ENCODE measurements at places on chromosomes 5 and 9.

DNA sequence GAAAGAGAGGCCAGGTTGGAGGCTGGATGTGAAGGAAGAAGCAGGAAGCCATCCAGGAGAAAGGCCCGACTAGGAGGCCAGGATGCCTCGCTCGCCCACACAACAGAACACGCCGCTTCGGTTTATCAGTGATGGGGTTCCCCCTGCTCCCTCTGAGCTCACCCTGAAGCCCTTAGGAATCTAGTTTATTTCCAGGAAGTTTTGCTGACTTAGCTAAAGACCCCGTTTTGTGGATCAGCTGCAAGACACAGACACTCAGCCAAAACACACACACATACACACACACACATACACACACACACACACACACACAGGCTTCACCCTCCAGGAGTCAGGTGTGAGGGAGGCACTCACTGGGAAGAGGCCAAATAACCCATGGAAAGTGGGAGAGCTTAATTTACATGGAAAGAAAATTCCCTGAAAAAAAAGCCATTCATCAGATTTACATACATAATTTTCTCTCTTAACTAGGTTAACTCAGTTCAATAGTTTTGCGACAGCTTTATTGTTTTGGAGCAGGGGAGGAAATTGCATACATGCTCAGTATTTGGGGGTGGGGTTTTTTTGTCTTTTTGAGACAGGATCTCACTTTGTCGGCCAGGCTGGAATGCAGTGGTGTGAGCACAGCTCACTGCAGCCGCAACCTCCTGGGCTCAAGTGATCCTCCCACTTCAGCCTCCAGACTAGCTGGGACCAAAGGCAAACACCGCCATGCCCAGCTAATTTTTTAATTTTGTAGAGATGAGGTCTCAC is 92.7 kb upstream of the HAND1 start:
- no peak for DNase-seq

DNA sequence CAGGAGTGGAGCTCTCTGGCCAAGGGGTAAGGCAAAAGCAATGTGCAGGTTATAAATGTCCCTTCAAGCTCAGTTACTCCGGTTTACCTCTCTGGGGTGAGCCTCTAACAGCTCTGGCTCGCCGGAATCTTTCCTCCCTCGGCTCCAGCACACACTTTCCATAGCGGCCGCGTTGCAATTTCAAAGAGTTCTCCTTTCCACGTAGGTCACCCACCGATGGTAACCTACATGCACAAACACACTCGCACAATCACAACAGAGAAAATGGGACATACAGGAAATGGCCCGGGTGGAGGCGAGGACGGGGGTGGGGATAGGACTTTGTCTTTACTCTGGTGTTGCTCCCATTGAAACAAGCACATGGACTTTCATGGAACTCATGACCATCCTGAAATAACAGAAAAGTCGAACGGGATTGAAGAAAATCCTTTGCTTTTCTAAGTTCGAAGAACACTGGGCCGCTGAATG is 1.2 kb downstream of the LHFPL2 start:
- DNase-seq, result no peak

GRCh38 chr9:104745852-104746251 is 1.6 kb upstream of the NIPSNAP3A start:
- no peak for DNase-seq

DNA sequence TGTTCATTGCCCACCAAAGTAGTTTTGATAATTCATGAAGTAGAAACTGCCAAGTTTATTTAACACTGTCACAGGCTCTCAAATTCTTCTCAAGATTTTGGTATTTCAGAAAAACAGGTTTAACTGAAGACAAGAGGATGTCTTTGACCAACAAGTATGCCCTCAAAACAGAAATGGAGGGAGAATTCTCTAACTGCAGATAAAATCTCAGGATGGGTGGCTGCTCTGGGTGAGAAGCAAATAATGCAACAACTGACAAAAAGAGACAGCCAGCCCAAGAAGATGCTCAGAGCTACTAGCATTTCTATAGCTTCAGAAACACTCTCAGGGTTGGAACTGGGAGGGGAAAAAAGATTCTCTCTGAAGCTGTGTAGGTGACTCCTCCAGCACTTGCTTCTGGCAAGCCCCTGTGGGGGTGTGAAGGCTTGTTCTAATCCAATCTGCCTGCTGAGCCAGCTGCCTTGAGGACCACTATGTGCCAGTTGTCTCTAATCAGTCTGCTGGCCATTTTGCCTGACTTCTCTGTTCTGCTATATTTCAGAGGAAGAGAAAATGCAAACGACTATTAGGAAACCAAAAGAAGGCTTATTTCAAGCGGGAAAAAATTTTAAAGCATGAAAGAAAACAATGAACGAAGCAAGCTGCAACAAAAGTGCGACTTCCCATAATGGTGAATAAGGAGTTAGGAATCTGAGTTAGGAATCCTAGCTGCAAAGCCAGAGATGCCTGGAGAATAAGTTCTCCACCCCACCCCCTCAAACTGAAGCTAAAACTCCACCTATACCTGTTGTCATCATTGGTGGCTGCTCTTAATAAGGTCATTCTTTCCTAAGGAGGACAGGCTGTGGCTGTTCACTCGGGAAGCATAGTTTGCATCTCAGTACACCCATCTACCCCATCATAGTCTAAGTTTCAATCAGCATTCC is 147.5 kb downstream of the GNAQ start:
- DNase-seq, result no peak

DNA sequence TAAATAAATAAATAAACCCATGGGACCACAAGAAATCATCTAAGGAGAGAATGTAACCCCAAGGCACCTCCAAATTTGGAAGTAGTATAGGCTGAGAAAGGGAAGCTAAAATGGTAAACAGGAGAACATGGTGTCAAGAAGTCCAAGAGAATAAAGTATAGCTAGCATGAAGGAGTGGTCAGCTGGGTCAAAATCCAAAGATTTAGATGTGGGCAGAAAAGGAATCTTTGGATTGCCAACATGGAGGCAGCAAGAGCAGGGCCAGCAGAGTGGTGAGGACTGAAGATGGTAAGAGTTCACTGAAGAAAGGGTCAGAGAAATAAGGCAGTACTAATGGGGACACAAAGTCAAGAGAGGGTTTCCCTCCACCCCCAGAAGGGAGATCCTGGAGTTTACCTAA is 53.0 kb downstream of the TSSK1B start:
- no peak for DNase-seq

DNA sequence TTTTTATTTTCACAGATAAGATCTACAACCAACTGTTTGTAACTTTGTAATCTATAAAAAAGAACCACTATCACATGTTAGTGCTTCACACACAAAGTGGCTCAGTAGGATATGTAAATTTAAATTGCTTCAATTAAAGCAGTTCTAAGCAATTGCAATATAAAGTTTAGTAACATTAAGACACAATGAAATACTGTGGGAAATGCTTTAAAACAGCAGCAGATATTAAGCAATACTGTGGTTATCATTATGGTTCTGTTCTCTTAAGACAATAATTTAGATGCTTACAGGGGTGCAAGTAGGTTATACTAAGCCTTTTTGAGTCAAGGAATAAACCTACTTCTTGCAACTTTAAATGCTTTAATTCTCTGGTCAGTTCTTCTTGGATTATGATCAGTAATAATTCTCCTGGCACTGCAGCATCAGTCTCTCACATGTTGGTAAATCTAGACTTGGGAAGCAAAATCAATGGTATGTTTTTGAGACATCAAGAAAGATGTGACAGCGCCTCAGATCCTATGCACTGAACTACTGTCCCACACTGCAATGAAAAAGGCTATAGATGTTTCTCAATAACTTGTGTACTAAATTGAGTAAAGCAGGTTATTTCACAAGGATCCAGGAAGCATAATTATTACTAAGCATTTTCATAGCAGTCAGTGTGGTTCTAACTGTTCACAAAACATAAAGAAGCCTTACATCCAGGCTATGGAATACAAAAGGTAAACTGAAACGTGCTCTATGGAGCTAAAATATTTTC is 338.7 kb upstream of the PDE4D start:
- DNase-seq, result peak; percentile 53

DNA sequence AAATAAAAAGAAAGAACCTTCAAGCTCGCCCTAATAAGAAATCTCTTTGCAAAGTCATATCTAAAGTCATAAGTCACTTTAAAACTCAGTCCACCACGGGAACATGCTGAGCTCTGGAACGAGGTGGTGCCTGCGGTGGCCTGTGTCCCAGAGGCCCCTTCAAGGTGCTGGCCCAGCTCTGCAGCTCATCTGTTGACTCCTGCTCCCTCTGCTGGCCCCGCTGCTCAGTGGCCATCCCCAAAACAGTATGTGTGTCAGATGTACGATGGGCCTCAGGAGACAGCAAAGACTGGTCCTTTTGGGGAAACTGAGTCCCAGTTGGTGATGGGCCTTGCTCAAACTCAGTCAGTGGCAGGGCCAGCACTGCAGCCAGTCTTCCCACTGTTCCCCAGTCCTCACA is 22.8 kb upstream of the FOXB2 start:
- no peak for DNase-seq

DNA sequence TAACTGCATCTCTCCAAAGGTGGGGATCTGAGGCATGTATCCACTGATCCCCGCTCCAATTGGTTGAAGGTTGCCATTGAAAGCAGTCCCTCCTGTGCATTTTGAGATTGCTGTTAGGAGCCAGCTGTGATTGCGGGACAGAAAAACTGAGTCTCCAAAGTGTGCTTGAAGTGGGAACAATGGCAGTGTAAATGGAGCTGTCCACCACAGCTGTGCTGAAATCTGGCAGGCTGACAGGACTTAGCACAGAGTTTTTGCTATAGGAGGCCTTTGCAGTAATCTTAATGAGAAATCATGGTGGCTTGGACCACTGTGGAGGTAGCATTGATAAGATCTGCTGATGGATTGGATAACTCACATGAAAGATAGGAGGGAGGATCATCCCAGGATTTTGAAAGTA is 3.3 kb downstream of the RNF20 start:
- DNase-seq, result no peak

DNA sequence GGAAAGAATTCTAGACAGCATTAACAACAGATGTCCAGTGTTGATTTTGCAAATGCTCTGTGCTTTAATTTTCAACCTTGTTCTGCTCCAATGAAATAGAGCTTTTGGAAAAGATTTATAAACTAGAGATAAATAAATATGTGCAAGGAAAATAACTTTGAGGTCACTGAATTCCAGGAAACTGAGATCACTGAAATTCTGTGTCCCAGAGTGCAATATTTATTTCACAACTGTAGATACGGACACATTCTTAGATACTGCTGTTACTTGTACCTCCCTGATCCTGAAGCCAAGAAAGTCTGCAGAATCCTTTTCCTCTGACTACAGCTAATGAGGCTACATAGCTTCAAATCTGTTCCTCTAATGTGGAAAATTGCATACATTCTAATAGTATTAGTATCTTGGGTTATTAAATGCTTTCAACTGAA is 222.9 kb downstream of the DOCK8 start:
- DNase-seq, result no peak

GRCh38 chr5:181233801-181234454 is 9.8 kb downstream of the RACK1 start:
- DNase-seq, result no peak

- DNase-seq, result no peak
These were observed 3.9 kb upstream of the RARS1 start for GRCh38 chr5:168482361-168482760.

DNA sequence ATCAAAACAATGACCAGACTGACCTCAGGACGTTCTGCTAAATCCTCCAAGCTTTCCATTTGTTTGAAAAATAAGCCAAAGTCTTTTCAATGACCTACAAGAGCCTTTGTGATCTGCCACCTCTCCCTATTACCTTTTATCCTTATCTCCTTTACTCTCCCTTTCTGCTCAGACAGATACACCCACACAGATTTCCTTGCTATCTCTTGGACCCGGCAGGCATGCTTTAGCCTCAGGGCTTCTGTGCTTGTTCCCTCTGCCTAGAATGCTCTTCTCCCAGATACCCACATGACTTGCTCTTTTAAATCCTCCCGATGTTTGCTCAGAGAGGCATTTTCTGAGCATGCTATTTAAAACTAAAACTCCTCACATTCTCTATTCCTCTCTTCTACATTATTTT is 8.9 kb upstream of the ELOVL7 start:
- DNase-seq, result no peak

DNA sequence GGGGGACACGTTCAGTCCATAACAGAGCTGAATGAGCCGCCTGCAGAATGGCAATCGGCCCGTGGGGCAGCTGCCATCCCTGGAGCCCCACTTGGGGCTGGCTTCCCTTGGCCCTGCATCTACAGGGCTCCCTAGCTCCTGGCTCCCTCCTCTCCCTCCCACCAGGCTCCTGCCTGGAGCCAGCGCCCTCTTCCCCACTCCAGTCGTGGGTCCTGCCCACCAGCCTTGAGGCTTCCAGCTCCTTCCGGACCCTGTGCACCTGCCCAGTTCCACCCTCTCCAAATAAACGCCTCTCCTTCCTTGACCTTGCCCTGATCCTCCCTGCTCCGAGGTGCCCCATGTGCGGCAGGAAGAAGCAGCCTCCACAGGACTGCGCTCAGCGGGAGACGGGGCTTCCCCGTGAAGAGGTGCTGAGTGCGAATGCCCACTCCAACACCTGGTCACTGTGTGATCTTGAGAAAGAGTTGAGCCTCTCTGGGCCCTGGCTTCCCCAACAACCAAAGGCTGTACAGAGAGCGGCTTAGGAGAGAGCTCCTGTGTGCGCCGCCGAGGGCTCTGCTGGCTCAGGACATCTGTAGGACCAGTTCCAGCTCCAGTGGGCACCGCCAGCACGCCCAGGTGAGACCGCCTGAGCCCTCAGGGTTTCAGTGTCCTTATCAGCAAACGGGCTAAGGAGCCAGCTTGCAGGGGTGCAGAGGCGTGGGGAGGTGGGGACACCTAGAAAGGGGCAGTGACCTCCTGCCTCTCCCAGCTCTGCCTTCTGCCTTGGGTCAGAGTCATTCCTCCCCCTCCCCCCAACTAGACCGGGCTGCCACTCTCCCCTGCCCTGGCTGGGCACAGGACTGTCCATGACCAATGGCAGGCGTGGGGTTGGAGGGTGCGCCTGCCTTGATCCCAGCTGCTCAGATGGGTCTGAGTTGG is 12.1 kb downstream of the C9orf50 start:
- DNase-seq, result no peak

- no peak for DNase-seq
These were observed 64.9 kb upstream of the OSMR start for GRCh38 chr5:38780945-38781344.

GRCh38 chr5:44372028-44372427 is 17.2 kb downstream of the FGF10 start:
- DNase-seq, result no peak

DNA sequence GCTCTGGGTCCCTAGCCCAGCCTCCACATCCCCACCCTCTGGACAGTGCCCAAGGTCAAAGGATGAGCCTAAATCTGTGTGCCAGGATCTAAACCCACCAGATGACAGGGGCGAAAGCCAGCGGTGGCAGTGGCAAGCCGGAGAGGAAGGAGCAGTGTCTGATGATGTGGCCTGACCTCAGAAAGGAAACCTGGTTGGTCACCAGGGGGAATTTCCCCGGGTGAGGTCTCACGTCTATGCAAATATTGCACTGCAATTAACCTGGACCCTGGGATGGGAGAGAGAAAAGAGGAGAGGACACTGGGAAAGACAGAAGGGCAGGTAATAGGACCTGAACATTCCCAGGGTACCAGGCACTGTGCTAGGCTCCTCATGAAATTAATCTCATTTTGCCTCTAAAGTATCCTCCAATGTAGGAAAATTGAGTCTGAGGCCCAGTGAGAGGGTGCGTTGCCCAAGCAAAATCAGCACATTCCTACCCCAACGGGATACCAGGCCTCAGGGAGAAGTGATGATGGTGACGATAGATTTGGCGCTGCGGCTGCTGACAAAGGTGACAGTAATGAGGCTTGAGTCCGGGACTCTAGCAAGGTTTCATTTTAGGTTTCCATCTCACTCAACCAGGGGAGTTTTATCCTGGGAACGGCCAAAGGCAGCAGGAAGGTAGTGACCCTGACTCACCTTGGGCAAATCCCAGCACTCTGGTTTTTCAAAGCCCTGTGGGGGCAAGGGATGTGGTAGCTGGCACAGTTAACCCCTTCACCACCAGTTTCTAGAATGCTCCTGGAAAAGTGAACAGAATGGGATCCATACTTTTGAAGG is 13.4 kb upstream of the TNIP1 start:
- DNase-seq, result no peak
